HepG2 (cell line): ENCODE measurements at places on chromosomes 7 and 10.

GRCh38 chr10:30160271-30160982, 101.0 kb upstream of the JCAD start:
- H3K27me3 ChIP-seq, result no peaks in the 10 kb centered on the region; the same call in 1 of the 2 replicates
- peaks cover 12% of the 10 kb centered on the region for H3K4me1 ChIP-seq
- H3K4me3 ChIP-seq, result no peak overlapping the region
- DNase-seq, result no peak

DNA sequence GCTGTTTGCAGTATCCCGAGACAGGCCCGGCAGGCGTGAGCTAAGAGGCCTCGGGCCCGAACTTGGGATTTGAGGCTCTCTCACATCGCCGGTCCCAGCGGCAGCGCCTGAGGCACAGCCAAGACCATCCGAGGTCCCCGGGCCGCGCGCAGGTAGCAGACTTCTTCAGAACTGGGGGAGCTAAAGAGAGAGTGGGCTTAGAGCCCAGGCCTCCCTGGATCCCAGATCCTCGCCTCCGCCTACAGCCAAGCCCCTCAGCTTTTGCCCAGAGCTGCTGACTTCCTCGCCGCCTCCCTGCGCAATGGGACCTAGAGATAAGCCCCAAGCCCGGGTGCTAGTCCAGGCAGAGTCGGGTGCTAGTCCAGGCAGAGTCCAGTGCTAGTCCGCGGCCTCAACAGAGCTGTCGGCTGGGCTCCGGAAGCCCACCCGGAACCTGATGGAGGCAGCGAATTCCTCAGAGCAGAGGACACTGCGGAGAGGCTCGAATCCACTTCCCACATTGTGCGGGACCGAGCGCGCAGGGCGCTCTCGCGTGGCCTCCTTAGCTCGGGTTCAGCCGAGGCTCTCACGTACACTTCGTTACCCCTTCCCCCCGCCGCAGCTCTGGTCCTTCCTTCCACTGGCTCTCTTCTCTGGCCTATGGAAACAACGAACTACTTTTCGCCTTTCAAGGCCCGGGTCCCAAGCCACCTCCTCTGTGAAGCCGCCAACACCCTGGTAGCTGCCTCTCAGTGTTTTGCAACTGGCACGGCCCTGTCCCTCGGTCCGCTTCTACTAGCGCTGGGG, 5.8 kb downstream of the LBX1 start:
- H3K27me3 ChIP-seq, result peaks cover 29% of the 10 kb centered on the region
- DNase-seq, result no peak
- H3K4me3 ChIP-seq, result no peak overlapping the region

GRCh38 chr10:17256051-17256450, 28.0 kb downstream of the VIM start:
- no peaks in the 10 kb centered on the region for H3K4me1 ChIP-seq
- no peaks in the 10 kb centered on the region for H3K27me3 ChIP-seq
- no peak overlapping the region for H3K27ac ChIP-seq
- no peak overlapping the region for H3K4me3 ChIP-seq
- H3K36me3 ChIP-seq, result no peaks in the 10 kb centered on the region

GRCh38 chr7:38890597-38890996, 18.4 kb downstream of the VPS41 start:
- H3K36me3 ChIP-seq, result 0 out of 3 replicates have a peak, but pooled peaks cover 4% of the 10 kb centered on the region
- no peak overlapping the region for H3K4me3 ChIP-seq
- H3K27me3 ChIP-seq, result no peaks in the 10 kb centered on the region
- H3K4me1 ChIP-seq, result no peaks in the 10 kb centered on the region
- no peak for DNase-seq

DNA sequence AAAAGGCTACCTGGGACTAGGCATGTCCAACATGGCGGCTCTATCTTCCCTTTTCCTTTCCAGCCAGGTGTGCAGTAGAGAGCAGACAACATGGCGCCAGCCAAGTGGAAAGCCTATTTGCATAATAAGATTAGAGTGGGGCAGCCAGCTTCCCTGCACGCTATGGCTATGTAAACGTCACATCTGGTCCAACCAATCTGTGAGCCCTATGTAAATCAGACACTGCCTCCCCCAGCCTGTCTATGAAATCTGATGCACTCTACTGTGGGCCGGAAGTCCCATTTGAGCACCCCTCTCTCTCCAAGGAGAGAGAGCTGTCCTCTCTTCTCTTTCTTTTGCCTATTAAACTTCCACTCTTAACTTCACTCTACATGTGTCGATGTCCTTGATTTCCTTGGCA, 984.9 kb upstream of the AUTS2 start:
- no peak overlapping the region for H3K27ac ChIP-seq
- H3K27me3 ChIP-seq, result no peaks in the 10 kb centered on the region
- DNase-seq, result no peak

GRCh38 chr7:31116615-31117014, 64.5 kb downstream of the ADCYAP1R1 start:
- DNase-seq, result no peak
- no peak overlapping the region for H3K4me3 ChIP-seq
- no peak overlapping the region for H3K27ac ChIP-seq
- no peaks in the 10 kb centered on the region for H3K4me1 ChIP-seq

DNA sequence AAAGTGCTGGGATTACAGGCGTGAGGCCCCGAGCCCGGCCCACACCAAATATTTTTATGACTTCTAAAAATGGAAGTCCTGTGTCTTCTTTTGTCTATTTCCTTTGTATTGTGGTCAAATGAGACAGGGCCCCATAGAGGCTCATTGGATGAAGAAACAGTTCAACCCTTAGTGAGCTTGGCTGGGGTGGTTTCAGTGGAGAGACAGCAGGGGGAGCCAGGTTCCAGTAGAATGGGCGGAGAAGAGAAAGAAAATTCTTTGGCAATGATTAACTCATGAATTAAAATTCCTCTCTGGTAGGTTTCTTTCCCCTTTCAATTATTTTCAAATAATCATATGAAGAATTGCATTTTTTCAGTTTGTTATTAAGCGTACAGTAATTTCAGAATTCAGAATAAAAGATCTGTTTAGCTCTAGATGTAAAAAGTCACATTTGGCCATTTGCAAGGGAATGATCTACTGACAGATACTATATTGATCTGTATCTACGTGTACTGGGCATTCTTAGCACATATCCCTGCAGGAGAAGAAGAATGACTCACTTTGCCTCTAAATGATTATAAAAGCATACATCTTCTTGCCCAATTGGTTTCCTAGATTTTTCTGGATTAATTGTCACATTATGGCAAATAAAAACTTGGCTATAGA, 43.2 kb downstream of the PNLIPRP3 start:
- H3K4me1 ChIP-seq, result no peaks in the 10 kb centered on the region
- DNase-seq, result peak; percentile 20

- H3K27me3 ChIP-seq, result no peaks in the 10 kb centered on the region
- DNase-seq, result no peak
- no peaks in the 10 kb centered on the region for H3K36me3 ChIP-seq
- no peak overlapping the region for H3K4me3 ChIP-seq
- no peaks in the 10 kb centered on the region for H3K4me1 ChIP-seq
Measured at GRCh38 chr7:69757981-69758430, 159.7 kb downstream of the AUTS2 start.

- no peak overlapping the region for H3K4me3 ChIP-seq
- no peaks in the 10 kb centered on the region for H3K36me3 ChIP-seq
- H3K4me1 ChIP-seq, result no peaks in the 10 kb centered on the region
- H3K27ac ChIP-seq, result no peak overlapping the region
- peak; percentile 20 for DNase-seq
Measured at GRCh38 chr7:111098011-111098925, 7.3 kb downstream of the LRRN3 start.

DNA sequence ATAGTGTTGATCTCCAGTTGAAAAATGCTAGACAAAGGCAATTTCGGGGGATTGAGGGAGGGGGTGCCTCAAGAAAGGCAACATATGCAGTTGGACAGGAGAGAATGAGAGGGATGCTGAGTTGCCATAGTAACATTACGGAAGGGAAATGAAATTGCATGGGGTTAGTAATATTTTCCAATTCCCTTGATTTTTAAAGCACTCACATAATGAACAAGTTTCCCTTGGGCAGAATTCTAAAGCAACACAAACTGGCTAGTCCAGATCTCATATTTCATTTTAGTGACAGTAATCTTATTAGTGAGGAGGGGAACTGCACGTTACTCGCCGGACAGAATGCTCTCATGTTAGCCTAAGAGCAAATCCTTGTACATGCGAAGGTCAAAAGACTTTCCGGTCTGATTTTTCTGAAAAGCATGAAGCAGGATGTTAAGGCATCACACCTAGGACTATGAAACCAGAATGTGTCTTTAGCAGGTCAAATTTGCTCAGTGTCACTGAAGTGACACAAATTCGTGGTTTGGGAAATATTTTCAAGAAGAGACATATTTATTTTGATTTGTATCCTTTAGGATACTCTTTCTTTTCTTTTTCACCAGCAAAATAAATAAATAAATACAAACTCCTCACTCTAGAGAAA, 165.5 kb downstream of the ANK3 start:
- H3K27me3 ChIP-seq, result no peaks in the 10 kb centered on the region
- H3K4me3 ChIP-seq, result no peak overlapping the region
- H3K27ac ChIP-seq, result no peak overlapping the region
- H3K36me3 ChIP-seq, result no peaks in the 10 kb centered on the region
- no peaks in the 10 kb centered on the region for H3K4me1 ChIP-seq

DNA sequence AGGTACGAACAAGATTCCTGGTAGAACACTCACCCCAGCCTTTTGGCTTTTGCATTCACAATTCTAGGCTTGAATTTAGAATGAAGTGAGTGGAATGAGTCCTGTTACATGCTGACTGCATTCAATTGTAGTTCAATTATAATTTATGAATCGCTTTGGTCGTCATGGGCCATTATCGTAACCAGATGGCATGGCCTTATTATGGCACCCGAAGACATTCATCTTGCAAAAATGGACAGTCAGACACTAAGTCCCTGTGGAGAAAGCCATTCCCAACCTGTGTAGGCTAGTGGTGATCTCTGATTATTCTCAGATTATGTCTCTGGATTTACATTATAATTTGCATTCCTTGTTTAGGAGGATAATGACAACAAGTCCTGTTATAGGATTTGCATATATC, 292.4 kb upstream of the NPSR1 start:
- DNase-seq, result no peak
- H3K27me3 ChIP-seq, result no peaks in the 10 kb centered on the region
- no peaks in the 10 kb centered on the region for H3K36me3 ChIP-seq
- no peaks in the 10 kb centered on the region for H3K4me1 ChIP-seq
- no peak overlapping the region for H3K4me3 ChIP-seq

- H3K36me3 ChIP-seq, result no peaks in the 10 kb centered on the region
- DNase-seq, result peak; percentile 90
- H3K27ac ChIP-seq, result peak overlapping the region; percentile 97
- H3K4me3 ChIP-seq, result peak overlapping the region; percentile 55
- no peaks in the 10 kb centered on the region for H3K27me3 ChIP-seq
Measured at GRCh38 chr7:2802504-2803341, 41.4 kb downstream of the GNA12 start.

DNA sequence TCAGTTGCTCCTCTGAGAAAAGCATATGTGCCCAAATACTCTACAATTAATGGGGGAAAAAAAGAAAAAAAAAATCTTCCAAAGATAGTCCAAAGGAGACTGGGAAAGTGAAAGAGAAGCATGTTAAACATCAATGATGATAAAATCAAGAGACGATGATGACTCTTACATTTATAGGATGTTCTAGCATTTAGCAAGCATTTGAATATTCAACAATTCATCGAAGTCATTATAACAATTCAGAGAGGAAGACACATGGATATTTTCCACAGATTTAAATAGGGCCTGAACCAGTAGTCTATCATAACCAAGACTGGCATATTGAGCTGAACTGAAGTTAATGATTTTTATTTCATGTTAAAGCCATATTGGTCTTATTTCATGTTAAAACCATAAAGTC, 528.4 kb downstream of the INHBA start:
- no peak for DNase-seq
- H3K36me3 ChIP-seq, result no peaks in the 10 kb centered on the region
- H3K27me3 ChIP-seq, result no peaks in the 10 kb centered on the region
- H3K4me3 ChIP-seq, result no peak overlapping the region

- peaks cover 68% of the 10 kb centered on the region for H3K4me1 ChIP-seq
- no peaks in the 10 kb centered on the region for H3K27me3 ChIP-seq
- no peak overlapping the region for H3K27ac ChIP-seq
- no peak for DNase-seq
- H3K36me3 ChIP-seq, result peaks cover 2% of the 10 kb centered on the region; the same call in 1 of the 2 replicates
- H3K4me3 ChIP-seq, result no peak overlapping the region
Measured at GRCh38 chr10:35341521-35341920, 5.2 kb downstream of the CCNY start.

- no peaks in the 10 kb centered on the region for H3K27me3 ChIP-seq
- H3K36me3 ChIP-seq, result peaks cover 3% of the 10 kb centered on the region; the same call in 1 of the 2 replicates
- peaks cover 90% of the 10 kb centered on the region for H3K4me1 ChIP-seq
- no peak overlapping the region for H3K4me3 ChIP-seq
- peak overlapping the region; percentile 45 for H3K27ac ChIP-seq
- DNase-seq, result peak; percentile 84
Measured at GRCh38 chr7:127819975-127820731, 168.2 kb downstream of the SND1 start.

DNA sequence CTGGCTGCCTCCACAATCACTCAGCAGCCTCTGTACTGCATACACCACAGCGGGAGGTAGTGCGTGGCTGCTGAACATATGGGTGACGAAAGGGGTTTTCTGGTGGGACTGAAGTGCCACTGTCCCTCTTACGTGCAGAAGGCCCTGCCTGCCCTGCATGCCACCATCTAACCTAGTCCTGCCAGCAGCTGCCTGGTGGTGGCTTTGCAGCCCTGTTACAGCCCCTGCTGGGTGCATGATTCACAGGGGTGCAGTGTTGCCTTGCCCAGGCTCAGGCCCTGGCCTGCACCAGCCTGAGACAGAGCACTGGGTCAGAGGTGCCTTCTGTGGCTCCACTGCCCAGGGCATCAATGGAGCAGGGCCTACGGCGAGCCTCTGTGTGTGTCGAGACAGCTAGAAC, 50.1 kb downstream of the SYPL1 start:
- no peak overlapping the region for H3K27ac ChIP-seq
- no peak for DNase-seq
- H3K4me1 ChIP-seq, result peaks cover 78% of the 10 kb centered on the region
- 0 out of 2 replicates have a peak overlapping the region, but pooled peaks have one; percentile 4 for H3K4me3 ChIP-seq
- H3K36me3 ChIP-seq, result no peaks in the 10 kb centered on the region

- H3K4me1 ChIP-seq, result peaks cover 9% of the 10 kb centered on the region
- H3K27ac ChIP-seq, result no peak overlapping the region
Measured at GRCh38 chr7:25565949-25566348, 337.7 kb upstream of the NPVF start.

DNA sequence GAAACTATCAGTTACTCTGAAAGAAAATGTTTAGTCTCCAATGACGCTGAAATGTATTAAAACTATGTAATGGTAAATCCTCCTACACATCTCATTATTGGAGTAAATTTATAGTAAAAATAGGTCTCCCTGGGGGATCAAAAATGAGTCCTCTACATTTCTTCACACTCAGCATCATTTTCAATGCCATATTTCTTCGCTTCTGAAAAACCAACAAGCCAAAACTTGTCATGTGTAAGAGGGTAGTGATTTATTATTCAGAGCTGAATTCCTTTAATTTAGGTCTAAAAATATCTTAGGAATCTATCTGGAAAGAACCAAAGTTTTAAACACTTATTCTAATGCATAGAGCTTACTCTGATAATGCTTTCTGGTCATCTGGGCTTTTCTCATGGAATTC, 3.0 kb downstream of the PDK4 start:
- peaks cover 23% of the 10 kb centered on the region; the same call in 2 of the 3 replicates for H3K27me3 ChIP-seq
- H3K4me1 ChIP-seq, result peaks cover 37% of the 10 kb centered on the region
- DNase-seq, result no peak
- no peaks in the 10 kb centered on the region for H3K36me3 ChIP-seq
- H3K27ac ChIP-seq, result no peak overlapping the region

GRCh38 chr7:115494529-115495147, 535.9 kb downstream of the TFEC start:
- no peak overlapping the region for H3K27ac ChIP-seq
- no peaks in the 10 kb centered on the region for H3K4me1 ChIP-seq
- H3K36me3 ChIP-seq, result no peaks in the 10 kb centered on the region
- H3K27me3 ChIP-seq, result no peaks in the 10 kb centered on the region
- no peak overlapping the region for H3K4me3 ChIP-seq
- DNase-seq, result no peak
